ENCODE measurements at places on chromosomes 16 and 17.

DNA sequence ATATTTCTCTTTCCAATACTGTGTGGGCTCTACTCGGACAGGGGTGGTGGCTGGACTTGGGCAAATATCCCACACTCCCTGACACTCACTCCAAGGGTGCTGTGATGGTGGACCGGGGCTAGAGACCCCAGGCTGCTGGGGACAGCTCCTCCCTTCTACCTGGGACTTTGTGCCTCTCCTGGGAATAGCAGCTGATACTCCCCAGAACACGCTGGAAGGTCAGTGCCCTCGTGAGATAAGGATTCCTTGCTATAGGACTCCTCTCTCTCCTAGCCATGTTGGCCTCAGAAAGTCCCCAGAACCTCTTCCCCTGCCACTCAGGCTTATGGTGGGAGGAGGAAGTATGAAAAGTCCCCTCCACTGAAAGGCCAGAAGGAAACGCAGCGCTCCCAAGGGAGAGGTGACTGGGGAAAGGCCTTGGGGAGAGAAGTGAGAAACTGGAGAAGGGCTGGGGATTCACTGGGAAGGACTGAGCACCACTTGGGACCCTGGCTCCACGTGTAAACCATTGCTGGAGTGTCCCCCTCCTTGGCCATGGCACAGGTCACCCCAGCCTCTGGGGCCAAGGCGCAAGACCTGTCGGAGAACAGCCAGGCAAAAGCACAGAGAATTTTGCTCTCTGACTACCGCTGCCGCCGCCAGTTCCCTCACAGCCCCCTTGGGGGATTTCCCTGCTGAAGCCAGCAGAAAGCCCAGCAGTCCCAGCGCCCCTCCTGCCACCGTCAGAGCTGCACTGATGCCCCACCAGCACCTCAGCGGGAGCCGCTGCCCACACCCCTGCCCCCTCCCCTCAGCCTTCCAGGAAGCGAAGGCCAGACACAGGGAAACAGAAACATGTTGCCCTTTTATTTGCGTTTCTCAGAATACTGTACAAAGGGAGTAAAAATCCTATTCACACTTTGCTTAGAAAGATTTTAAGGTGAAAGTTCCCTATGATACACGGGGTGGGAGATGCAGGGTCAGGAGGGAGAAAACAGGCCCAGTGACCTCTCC is 2.1 kb upstream of the GSDMB start:
- peak; percentile 44 for DNase-seq

- no peak for DNase-seq
Measured at GRCh38 chr17:55224746-55225145, 40.0 kb upstream of the HLF start.

- DNase-seq = no peak
Measured at GRCh38 chr16:72469932-72470331, 298.0 kb upstream of the PMFBP1 start.

DNA sequence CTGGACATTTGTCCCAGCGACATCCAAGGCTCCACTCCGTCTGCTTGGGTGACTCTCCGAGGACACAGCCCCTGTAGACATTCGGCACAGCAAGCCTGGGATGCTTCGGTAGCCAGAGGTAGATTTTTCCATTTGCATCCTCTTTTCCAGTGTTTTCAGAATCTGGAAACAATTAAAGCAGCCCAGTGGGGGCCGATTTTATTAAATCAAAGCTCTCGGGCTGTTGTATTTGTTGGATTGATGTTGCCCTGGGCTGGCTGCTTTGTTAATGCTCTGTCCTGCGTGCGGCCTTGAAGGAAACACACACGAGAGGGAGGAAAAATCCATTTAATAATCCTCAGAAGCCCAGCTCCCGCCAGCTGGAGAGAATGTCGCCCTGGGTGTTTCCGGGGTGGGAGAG is 158.1 kb upstream of the CIBAR2 start:
- DNase-seq = no peak

DNA sequence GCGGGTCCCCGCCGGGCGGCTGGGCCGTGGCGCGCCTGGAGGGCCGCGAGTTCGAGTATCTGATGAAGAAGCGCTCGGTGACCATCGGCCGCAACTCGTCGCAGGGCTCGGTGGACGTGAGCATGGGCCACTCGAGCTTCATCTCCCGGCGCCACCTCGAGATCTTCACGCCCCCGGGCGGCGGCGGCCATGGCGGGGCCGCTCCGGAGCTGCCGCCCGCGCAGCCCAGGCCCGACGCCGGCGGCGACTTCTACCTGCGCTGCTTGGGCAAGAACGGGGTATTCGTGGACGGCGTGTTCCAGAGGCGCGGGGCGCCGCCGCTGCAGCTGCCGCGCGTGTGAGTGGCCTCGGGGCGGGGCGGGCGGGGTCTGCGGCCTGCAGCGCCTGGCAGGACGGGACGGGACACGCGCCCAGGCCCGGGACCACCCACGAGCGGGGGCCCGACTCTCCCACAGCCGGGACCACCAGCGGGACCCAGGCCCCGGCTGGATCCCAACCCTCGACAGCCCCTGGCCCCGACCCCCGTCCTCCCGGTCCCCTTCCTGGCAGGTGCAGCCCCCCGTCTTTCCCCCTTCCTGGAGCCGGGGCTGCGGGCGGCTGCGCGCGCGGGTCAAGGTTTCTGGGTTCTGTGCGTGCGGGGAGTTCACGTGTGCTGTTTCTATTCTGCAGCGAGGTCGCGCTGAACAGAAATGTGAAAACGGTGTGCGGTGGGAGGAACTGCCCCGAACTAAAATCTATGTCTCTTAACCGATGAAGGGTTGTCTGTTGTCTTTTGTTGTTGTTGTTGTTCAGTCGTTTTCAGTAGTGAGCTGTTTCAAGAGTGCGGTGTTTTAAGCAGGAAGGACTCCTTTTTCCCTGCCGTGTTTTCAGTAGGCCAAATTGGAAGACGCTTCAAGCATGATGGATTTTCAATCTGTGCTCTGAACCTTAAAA is 705 bp downstream of the FOXK2 start:
- DNase-seq = no peak

DNA sequence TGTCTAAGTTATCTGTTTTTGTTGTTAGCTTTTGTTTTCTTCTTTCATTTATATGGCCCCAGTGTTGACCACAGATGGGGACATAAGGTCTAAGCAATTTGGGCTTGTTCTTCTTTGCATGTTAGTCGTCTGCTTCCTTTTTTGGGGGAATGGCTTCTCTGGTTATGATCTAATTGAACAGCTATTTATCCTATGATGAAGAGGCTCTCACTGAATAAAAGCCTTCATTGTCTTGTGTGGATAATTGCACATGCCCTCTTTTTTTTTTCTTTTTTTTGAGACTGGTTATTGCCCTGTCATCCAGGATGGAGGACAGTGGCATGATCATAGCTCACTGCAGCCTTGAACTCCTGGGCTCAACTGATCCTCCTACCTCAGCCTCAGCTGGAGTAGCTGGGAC is 13.7 kb downstream of the SMARCE1 start:
- no peak for DNase-seq

DNA sequence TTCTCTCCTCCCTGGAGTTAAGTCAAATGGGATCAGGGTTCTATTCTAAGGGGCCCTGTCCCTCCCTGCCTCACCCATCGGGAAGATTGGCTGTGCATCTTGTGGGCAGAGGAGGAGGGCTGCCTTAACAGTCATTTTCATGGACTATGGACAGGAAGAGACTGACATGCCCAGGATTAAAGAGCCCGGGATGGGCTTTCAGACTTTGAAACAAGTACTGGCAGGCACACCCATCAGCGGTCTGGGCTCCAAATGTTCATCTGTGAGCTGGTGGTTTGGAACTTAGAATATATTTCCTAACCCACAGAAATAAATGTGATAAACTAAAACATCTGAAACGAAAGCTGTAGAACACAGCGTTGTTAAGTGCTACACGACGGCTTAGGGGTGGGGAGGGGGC is 6.5 kb downstream of the SLC6A4 start:
- DNase-seq = no peak

- DNase-seq = no peak
Measured at GRCh38 chr16:17299790-17300189, 171.0 kb downstream of the XYLT1 start.

- DNase-seq = no peak
Measured at GRCh38 chr17:65514541-65514940, 46.9 kb downstream of the AXIN2 start.

DNA sequence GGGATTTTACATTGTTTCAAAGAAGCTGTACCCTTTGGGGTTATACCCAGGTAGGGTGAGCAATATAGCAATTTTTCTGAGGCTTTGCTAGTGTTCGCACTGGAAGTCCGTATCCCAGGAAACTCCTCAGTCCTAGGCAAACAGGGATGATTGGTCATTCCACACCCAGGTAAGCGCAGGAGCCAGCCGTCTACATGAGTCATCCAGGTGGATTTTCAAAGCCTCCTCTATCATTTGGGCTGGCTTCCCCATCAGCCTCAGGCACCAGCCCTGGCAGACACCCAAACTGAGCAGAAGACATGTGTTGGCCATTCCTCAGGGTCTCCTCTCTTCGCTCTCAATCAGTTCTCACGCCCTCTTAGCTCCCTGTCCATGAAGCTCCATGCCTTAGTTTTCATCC is 135.6 kb downstream of the AIPL1 start:
- no peak for DNase-seq

- no peak for DNase-seq
Measured at GRCh38 chr16:9683677-9684076, 498.6 kb downstream of the GRIN2A start.

DNA sequence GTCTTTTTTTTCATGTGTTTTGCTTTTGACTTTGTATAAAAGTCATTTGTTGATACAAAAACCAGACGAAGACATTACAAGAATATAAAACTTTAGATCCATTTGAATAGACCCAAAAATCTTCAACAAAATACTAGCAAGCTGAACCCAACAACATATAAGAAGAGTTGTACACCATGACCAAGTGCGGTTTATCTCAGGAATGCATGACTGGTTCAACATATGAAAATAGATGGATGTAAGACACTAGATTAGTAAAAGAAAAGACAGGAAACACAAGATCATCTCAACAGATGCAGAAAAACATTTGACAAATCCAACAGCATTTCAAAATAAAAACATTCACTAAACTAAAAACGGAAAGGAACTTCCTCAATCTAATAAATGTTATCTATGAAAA is 69.0 kb downstream of the TBC1D16 start:
- no peak for DNase-seq

DNA sequence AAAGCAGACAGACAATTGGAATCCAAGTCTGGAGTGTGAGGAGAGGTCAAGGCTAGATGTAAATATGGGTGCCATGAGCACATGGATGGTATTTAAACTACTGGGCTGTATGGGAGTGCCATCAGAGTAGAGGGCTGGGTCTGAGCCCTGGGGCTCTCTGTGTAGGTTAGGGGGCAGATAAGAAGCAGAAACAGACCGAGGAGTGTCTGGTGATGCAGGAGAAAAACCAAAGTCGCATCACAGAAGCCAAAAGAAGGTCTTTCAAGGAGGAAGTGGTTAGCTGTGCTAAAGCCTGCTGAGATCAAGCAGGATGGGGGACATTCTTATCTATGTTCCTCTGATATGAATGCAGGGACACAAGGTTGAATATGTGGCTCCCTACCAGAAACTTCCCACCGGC is 1.9 kb downstream of the TSEN54 start:
- no peak for DNase-seq

DNA sequence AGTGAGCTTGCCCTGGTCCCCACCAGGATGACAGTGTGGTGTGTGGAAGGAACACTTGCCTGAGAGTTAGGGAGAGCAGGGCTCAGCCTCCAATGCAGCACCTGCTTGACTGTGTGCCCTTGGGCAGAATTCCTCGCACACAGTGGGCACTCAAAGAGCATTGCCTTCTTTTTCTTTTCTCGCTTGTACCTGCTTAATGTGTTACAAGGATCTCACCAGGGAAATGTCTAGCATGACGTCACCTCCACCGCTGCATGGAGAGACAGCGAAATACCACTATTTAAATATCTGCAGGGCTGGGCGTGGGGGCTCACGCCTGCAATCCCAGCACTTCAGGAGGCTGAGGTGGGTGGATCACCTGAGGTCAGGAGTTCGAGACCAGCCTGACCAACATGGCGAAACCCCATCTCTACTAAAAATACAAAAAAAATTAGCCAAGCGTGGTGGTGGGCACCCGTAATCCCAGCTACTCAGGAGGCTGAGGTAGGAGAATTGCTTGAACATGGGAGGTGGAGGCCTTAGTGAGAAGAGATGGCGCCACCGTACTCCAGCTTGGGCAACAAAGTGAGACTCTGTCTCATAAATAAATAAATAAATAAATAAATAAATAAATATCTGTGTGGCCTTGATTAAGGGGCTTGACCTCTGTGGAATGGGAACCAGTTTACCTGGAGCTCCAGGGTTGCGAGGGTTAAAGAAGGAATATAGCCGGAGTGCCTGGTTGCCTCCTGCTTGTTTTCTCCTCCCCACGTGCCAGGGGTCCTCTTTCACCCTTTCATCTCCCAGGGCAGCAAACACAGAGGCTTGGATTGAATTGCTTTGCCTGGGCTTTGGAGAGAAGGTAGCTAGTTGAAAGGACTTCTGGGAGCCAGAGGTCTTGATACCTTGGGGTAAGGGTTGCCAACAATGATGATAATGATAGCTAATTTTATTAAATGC is 16.3 kb downstream of the SNX29 start:
- no peak for DNase-seq

GRCh38 chr16:15055141-15056053 is 477 bp downstream of the NTAN1 start:
- DNase-seq = peak; percentile 34

DNA sequence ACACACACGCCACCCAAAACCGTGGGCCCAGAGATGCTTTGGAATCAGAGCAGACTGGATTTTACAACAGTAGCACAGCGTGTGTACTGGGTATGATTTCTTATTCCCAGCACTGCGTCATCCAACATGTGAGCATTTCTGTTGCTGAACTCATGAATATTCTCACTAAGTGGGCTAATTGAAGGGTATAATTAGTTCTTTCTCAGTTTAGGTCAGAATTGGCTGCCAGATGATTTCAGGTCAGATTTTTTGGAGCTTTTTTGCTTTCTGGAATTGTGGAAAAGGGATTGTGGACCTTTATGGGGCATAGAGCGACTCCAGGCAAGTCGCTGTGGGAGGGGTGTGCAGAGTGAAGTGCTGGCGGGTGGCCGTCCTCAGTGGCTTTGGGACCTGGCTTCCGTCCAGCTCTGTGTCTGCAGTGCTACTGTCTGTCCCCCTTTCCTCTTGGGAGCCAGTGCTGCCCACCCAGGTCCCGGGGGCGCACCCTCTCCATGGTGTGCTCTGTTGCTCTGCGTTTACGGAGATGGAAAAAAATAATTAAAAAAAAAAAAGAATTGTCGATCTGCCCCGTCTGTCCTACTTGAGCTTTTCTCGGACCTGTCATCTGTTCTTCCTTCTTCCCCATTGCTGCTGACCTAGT is 25.0 kb downstream of the FOXK2 start:
- no peak for DNase-seq

DNA sequence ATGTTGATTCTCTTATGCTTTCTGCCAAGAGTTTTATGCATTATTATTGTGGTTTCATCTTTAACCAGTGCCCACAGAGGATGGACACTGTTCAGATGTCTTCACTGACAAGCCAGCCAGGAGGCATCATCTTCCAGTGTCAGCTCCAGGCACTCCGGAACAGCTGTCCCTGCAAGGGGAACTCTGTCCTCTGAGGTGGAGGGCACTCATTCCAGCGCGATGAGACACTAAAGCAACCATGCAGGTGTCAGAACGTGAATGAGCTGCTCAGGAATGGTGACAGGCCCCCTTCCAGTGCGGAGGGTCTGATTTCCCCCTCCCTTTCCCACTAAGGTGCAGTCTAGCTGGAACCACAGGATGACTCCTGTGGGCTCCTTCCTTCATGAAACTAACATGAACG is 117.5 kb downstream of the NOG start:
- DNase-seq = no peak
